ENCODE measurements at places on chromosomes 6 and 20. TPM values are rescaled to one million over a fixed set of nuclear protein-coding genes. Genes with fewer than 3 reads are reported as not detected.

Gene ARMH2
- not detected for total RNA-seq

DNA sequence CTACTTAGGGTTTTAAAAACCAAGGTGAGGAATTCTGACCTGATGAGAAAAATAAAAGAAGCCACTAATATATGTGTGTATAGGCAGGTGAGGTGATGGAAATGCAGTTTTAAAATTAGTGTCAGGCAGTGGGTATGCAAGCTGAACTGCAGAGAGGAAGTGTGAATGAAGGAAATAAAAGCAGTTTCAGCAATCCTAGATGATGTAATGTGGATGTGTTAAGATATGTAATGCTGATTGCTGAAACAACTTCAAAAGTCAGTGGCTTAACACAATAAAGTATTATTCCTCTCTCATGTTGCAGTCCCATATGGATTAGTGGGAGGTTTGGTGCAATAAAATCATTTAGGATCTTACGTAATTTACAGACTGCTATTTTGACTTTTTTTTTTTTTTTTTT is 119.9 kb upstream of the ASCC3 start:
- DNase-seq: no peak

DNA sequence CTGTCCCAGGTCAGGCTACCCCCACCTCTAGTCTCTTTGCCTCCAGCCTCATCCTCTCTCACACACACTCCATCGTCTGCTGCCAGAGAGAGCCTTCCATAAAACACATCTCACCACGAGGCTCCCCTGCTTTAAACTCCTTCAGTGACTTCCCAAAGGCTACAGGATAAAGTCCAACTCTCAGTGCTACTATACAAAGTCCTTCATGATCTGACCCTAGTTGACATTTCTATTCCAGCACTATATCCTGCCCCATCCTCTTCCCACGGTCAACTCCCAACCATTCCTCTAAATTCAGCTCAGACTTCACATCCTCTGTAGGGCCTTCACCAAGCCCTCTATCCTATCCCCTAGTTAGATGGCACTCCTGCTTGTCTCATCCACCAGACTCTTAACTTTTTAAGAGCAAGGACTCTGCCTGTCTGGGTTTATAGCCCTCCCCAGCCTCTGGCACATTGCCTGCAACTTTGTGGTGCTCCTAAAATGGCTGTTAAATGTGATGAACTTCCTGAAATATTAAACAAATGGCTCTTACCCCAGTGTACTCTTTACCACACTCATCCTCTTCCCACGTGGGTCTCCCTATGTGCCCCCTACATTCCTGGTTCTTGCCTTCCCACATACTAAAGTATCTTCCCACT is 36.1 kb downstream of the KIF16B start:
- no peak for DNase-seq

GRCh38 chr6:25035512-25036435 is 100.0 kb upstream of the RIPOR2 start:
- no peak for DNase-seq

DNA sequence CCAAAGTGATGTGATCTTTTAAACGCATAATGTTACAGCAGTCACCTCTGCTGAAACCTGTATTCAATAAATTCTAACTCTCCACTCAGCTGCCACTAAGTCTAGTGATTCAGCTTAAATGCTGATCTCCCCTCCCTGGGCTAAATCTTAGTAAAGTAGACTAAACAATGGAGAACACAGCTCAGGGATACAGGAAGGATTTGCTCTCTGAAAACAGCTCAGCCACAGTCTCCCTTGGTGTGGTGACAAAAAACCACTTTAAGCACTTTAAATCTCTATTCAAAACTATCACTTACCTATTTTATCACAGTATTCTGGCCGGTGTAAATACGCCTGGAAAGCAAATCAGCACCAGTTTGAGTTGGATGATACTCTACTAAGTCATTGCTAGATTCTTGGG is 130.6 kb downstream of the RFX6 start:
- DNase-seq: no peak

DNA sequence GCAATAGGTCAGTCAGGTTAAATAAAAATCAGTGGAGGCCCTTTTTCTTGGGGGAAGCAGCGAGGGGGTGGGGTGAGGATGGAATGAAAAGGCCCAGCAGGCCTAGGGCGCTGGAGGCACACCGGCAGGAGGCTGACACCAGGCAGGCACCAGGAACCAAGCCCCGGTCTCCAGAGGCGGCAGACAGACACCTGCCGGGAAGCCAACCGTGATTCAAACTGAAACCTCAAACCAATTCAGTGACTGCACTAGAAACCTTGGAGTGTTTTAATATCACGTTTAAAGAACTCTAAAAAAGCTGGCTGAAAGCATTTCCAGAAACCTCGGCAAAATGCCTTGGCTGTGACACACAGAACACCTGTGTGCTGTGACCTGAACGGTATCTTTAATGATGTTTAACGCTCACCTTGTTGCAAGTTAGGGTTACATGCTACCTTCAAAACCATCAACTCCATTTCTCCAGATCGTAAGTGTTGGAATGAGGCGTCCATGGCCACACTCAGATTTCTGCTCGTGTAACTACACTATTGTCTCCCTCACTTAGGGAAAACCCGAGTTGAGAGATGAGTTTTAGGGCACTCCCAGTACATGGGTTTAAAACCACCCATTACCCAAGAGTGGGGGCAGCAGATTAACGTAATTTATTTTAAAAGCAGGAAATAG is 27.2 kb downstream of the DIDO1 start:
- DNase-seq: no peak

DNA sequence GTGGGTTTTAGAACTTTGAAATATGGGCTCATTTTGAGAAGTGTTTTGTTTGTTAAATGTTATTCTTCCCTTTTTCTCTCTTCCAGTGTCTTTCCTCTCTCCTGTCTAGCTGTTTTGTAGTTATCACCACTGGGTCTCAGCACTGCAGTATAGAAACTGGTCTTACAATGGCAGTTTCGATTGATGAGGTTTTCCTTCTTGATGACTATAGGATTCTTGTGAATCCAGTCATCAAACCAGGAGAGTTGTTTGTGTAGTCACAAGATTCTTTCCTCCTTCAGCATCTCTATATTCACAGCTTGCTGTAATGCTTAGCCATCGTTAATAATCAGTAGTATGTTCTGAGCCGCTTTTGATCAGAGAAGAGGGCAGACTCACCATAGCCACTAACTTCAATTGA is 172.3 kb downstream of the OGFRL1 start:
- no peak for DNase-seq

Gene HLA-DMA
- total RNA-seq: 0.11 TPM

- no peak for DNase-seq
Measured at GRCh38 chr6:118537574-118537973, 10.5 kb upstream of the PLN start.

- no peak for DNase-seq
Measured at GRCh38 chr6:35370785-35371493, 28.6 kb downstream of the PPARD start.

Gene HSD17B8
- total RNA-seq: 3.3 TPM

Gene SRMS
- total RNA-seq: not detected

DNA sequence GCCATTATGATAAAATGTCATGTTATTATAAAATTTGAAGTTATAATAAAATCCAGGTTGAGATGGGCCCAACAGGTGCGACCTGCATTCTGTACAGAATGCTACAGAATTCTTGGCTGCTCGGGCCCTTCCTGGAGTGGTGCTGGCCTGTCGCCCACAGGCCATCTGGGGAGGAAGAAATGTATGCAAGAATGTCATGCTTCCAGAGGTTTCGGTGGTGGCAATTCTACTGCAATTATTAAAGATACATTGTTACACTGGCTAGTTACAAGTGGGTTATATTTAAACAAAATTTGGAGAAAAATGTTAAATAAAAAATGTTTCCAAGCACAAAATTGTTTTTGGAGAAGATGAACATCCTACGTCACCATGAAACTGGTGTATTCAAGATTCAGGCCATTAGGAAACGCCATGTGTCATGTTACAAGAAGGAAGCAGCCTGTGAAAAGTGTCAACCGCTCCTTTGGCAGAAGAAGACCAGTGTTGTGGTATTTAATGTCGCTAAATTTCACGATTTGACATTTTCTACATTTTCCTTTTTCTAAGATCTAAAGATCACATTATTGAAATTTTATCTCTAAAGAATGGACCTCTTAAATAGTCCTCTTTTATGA is 7.1 kb downstream of the RAMACL start:
- DNase-seq: no peak

DNA sequence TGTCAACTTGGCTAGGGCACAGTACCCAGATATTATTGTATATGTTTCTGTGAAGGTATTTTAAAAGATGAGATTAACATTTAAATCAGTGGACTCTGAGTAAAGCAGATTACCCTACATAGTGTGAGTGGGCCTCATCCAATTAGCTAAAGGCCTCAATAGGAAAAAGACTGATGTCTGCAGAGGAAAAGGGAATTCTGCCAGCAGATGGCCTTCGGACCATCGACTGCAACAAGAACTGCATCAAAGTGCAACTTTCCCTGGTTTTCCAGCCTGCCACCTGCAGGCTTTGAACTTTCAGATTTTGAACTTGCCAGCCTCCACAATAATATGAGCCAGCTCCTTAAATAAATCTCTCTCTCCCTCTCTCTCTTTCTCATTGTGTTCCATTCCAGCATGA is 80.5 kb downstream of the IMPG1 start:
- no peak for DNase-seq

GRCh38 chr6:134535831-134536230 is 217.9 kb upstream of the SGK1 start:
- DNase-seq: no peak

Gene PLCB1
- 2.3 TPM for total RNA-seq

Gene TMEM74B
- 0.06 TPM for total RNA-seq

- no peak for DNase-seq
Measured at GRCh38 chr6:114135363-114135971, 164.5 kb upstream of the HDAC2 start.

DNA sequence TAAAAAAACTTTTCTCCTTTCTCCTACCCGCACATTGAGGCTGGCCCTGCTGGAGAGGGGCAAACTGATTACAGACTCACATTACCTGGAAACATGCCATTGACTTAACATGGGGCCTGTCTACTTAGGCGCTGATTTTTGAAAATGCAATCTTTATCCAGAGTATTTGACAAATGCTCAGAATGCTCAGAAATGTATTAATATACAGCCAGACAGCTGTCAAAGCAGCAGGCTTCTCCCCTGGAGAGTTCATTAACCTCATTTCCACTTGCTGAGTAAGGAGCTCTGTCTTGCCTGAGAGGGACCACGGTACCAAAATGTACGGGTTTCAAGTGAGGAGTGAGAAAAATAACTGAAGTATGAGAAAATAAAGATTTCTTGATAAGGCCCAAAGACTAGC is 95.7 kb downstream of the PAX1 start:
- no peak for DNase-seq

Gene FAM83C
- total RNA-seq: not detected

DNA sequence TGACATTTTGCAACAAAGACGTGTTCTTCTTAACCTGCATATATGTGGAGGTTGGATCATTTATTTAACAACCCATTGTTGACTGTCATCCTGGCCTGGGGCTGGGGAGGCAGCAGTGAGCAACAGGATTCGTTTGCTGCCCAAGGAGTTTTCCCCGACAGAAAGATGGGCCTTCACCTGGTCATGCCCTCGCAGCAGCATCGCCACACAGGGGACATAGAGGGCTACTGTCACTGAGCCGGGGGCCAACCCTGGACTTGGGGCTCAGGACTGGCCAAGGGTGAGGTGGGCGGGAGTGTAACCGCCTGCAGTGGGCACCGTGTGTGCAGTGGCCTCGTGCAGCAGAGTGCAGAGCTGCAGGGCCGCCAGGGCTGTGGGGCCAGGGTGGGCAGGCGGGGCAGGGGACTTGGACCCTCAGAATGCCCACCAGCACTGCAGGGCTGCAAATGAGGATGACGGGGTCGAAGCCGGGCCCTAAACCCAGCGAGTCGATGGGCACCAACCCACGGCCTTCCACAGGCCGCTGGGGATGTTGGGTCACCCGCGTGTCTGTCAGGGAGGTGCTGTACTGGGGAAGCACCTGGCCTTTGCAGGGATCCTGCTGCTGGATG is 11.8 kb downstream of the DUSP22 start:
- no peak for DNase-seq

All from Daoy (cell line).